ENCODE measurements at places on chromosomes 16 and 17.

DNA sequence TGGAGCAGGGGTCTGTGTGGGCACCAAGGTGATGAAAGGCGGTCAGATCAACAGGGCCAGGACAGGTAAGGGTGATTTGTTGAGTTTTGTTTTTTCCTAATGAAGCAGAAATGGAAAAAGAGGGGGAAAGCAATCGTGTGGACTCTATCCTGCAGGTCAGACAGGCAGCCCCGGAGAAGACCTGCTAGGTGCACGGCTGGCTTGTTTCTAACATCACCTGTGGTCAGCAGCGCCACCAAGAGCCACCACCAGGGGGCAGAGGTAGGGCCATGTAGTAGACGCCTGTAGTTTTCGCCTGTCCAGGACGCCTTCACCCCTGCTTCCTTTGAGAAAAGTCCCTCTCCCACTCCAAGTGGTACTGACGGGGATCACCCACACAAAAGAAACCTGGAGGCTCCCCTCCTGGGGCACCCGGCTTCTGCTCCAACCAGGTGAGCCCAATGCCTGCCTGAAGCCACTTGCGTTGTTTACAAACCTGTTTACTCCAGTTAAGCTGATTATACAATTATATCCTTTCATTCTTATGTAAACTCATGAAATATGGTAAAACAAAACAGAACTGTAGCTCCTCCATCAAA, 54.2 kb upstream of the SEC14L1 start:
- DNase-seq: peak; percentile 82

DNA sequence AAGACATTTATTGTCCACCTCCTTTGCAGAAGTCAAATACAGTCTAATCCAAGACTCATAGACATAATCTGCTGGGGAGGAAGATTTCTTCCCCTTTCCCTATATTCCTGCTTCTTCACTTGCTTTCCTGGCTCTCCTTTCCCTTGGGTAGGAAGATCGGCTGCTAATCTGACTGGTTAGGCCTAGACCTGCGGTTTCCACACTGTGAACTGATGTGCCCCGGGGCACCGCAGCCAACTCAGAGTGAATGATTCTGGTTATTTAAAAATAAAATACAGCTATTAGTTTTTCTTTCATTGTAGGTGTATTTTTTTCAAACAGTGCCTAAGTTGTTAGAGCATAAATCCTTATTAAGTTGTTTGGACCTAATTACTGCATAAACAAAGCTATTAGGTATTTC, 78.9 kb downstream of the DNAH3 start:
- no peak for DNase-seq

- DNase-seq: no peak
These were observed 204.2 kb upstream of the FOXF1 start for GRCh38 chr16:86306011-86306644.

GRCh38 chr17:48567209-48567608, 10.9 kb downstream of the HOXB4 start:
- DNase-seq: no peak

DNA sequence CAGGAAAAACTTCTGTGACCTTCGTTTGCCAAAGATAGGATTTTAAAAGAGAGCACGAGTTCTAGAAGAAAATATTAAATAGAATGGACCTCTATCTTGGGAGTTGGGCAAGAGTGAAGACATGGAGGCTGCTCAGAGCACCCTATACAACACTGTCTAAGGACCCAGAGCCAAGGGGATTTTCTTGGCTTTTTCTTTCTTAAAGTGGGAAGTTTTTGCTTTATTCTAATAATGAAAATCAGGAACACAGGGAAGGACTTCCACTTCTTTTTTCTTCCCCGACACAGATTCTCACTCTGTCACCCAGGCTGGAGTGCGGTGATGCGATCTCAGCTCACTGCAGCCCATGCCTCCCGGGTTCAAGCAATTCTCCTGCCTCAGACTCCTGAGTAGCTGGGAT, 94.1 kb downstream of the ZNF778 start:
- no peak for DNase-seq

- no peak for DNase-seq
These were observed 40.0 kb upstream of the HLF start for GRCh38 chr17:55224746-55225145.

DNA sequence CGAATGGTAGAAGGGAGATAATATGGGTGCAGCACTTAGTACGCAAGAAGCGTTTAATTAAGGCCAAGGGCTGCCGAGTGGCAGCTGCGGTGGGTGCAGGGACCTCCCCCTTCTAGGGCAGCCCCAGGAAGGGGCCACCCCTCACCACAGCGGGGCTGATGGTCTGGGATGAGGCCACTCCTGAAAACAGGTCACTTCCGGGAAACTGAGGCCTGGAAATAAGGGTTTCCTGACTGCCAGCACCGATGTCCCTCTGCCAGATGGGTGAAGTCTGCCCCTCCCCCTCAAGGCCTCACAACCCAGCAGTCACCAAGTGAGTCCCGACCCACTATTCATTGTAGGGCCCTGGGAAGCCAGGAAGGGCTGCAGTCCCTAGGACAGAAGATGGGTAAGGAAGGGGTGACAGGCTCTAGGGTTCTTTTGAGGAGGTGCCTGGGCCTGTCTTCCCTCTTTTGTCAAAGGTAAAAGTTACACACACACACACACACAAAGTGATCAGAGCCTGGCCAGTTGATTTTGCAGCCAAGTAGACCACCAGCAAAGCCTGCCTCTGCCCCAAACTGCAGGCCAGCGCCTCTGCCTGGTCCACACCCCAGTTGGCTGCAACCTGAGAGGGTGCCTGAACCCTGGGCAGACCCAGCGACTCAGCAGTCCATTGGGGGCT, 12.5 kb downstream of the SREBF1 start:
- no peak for DNase-seq

DNA sequence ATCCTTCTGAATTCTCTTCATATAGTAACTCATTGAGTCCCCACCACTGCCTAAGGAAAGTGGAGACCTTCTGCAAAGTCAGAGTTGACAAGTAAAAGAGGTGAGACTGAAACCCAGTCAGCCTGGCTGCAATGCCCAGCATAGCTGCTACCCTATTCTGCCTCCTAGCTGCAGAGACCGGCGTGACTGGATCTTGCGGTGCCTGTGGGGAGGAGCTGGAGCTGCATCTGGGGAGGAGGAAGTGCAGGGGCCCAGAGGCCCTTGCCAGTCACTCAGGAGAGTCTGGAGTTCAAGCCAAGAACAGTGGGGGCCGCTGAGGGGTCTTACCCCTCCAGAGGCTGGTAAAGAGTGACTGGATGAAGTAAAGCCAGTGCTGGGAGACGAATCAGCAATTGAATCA, 35.0 kb upstream of the ZNF423 start:
- DNase-seq: no peak

GRCh38 chr17:28227316-28228108, 91.5 kb upstream of the TMEM97 start:
- no peak for DNase-seq

- no peak for DNase-seq
These were observed 47.6 kb downstream of the XPO6 start for GRCh38 chr16:28164140-28164539.

DNA sequence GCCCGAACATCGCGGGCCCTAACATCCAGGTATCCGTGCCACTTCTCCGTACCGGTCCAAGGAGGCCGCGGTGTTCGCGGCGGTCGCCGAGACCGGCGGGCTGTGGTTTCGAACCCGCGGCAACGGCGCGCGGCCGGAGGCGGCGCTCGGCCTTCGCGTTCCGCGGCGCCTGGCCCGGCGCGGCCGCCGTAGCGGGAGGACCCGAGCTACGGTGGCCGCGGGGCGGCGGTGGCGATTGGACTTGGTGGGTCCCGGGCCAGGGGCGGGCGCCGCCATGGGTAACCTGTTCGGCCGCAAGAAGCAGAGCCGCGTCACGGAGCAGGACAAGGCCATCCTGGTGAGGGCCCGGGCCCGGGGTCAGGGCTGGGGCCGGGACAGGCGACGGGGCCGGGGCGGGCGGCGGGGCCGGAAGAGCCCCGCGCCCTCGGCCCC, at the start of gene CHMP6:
Gene CHMP6, plus strand, starts transcription at position 197 of the 432 bp plus-strand sequence. Its CDS starts 78 bp downstream, at position 275.
- DNase-seq: peak; percentile 75

GRCh38 chr17:58788199-58788598, 32.5 kb downstream of the PPM1E start:
- DNase-seq: no peak

GRCh38 chr16:78428193-78428592, 328.7 kb downstream of the WWOX start:
- DNase-seq: no peak

DNA sequence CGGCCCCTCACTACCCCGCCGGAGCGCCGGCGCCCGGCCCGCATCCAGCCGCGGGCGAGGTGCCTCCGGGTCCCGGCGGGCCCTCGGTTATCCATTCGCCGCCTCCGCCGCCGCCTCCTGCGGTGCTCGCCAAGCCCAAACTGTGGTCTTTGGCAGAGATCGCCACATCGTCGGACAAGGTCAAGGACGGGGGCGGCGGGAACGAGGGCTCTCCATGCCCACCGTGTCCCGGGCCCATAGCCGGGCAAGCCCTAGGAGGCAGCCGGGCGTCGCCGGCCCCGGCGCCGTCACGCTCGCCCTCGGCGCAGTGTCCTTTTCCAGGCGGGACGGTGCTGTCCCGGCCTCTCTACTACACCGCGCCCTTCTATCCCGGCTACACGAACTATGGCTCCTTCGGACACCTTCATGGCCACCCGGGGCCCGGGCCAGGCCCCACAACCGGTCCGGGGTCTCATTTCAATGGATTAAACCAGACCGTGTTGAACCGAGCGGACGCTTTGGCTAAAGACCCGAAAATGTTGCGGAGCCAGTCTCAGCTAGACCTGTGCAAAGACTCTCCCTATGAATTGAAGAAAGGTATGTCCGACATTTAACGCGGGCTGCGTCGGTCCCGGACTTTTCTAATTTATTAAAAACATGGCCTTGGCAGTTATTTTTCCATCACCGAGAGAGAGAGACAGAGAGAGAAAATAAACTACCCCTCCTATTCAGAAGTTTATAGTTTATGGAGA, 2.8 kb downstream of the IRX5 start:
- no peak for DNase-seq

GRCh38 chr16:90020260-90020837, 1.1 kb upstream of the DBNDD1 start:
- no peak for DNase-seq

DNA sequence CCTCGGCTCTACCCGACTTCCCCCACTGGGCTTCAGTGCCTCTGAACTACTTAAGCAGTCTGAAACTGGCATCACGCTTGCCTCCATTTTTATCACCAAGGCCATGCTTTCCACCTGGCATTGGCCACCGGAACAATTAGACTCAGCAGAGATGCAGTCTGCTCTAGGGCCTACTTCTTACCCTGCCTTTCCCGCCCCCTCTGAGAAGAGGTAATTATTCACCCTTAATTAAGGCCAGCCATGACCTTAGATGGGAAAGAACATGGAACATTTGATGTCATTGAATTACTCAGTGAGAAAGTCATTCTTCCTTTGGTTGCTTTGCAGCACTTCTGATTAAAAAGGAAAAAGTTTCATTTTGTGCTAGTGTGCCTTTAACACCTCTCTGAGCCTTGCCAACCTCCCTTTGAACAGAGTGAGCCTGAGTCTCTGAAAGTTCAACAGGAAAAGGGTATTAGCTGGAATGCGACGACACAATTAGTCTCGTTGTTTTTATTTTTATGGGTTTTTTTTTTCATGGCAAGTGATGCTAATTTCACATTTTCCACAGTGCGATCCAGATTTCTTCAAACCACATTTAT, 60.9 kb upstream of the TNRC6A start:
- DNase-seq: peak; percentile 6

GRCh38 chr16:49986351-49987124, 38.5 kb upstream of the CNEP1R1 start:
- DNase-seq: no peak

GRCh38 chr16:66616169-66616568, 11.7 kb downstream of the CMTM3 start:
- DNase-seq: no peak

GRCh38 chr17:78823282-78824046, 17.1 kb downstream of the USP36 start:
- DNase-seq: no peak

DNA sequence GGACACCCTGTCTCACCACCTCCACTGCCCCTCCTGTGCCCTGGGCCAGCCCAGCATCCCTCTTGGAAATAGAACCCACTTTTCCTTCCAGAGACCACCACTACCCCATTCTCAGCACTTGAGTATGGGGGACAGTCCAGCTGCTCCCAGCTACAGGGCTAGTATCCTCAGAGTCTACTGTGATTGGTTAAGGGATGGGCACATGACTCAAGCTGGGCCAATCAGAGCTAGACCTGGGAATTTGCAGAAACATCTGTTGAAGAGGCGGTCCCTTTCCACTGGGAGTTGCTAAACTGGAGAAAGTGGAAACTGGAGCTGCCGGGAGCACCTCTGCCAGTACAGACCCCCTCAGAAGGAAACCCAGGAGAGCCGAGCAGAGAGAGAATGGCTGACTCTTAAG, 156.6 kb downstream of the GSG1L start:
- DNase-seq: no peak

DNA sequence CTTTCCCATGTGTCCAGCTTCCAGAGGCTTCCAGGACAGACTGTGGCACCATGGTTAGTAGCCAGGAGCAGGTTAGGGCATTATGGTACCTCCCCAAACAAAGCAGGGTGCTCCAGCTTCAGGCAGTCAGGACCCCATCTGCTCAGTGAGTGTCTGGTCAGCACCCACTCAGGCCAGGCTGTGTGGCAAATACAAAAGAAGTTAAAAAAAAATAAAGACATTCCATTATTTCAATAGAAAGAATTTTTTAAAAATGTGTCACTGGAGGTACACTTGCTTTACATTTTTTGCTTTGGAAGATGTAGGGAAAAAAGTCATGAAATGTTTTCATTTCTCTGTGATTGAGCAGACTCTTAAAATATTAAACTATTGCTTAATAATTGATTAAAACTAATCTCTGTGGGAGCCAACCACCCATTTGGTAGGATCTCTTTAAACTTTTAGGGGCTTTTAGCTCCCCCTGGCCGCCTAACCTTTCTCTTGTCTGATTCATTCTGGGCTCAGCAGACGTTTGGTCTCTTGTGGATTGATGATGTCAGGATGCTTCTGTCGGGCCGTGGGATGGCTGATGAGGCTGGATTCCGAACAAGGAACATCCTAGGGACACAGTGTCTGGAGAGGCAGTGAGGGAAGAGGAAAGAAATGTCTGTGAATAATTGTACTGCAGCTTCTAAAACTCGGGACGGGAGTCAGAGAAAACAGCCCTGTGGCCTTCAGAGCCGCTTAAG, 28.4 kb upstream of the NPTX1 start:
- DNase-seq: no peak

DNA sequence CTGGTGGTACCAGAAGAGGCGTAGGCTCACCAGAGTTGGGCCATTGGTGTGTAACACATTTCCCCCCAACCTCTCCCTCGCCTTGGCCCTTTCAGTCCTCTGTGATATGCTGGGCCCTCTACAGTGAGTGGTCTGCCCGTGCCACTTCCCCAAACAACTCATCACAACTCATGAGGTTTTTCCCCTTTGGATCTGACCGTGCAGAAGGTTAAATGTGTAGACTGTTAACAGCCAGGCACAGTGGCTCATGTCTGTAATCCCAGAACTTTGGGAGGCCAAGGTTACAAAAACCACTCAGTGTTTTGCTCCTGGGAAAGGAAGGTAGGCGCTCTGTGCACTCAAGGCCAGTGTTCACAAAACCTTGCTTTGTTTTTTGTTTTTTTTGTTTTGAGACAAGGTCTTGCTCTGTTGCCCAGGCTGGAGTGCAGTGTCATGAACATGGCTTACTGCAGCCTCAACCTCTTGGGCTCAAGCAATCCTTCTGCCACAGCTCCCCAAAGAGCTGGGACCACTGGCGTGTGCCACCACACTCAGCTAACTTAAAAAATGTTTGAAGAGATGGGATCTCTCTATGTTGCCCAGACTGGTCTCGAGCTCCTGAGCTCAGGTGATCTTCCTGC, 11.3 kb upstream of the CYB5B start:
- DNase-seq: no peak

- no peak for DNase-seq
These were observed 191.4 kb downstream of the ZNF423 start for GRCh38 chr16:49664221-49665215.

- no peak for DNase-seq
These were observed 29.7 kb downstream of the NDEL1 start for GRCh38 chr17:8465356-8465755.

All from activated CD4-positive, alpha-beta T cell treated with anti-CD3 and anti-CD28 coated beads for 4 hours (primary cell).